ENCODE measurements at places on chromosomes 5 and 9.

DNA sequence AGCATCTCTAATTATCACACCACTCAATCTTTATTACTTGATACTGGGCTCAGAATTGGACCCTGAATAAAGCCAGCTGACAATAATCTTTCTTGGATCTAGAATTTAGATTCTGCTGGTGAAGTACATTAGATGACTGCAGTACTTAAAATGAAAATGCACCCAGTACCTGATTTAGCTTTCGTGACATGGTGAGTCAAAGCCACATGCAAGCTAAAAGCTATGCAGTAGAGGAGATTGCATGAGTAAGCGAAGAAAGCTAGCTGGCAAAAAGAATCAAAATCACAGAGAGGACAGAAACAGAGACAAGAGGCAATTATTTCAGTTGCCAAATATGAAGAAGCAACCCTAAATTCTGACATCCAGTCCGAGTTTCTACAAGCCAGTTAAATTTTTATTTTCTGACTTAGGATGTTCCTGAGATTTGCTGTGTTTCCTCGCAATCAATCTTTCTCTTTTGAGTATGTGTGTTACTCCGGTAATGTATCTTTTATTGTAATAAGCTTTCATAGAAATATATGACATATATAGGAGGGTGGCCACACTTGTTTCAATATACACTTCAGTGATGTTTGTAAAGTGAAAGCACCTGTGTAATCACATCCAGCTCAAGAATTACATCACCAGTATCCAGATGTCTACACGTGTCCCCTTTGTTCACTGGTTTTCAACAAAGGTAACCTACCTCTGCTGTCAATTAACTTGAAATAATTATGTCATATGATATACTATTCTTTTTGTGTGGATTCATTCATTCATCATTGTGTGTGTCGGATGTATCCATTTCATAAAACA, 101.7 kb downstream of the CDH18 start:
- no peaks in the 10 kb centered on the region for H3K36me3 ChIP-seq
- H3K4me3 ChIP-seq, result no peak overlapping the region
- no peaks in the 10 kb centered on the region for H3K4me1 ChIP-seq
- no peaks in the 10 kb centered on the region for H3K27me3 ChIP-seq

DNA sequence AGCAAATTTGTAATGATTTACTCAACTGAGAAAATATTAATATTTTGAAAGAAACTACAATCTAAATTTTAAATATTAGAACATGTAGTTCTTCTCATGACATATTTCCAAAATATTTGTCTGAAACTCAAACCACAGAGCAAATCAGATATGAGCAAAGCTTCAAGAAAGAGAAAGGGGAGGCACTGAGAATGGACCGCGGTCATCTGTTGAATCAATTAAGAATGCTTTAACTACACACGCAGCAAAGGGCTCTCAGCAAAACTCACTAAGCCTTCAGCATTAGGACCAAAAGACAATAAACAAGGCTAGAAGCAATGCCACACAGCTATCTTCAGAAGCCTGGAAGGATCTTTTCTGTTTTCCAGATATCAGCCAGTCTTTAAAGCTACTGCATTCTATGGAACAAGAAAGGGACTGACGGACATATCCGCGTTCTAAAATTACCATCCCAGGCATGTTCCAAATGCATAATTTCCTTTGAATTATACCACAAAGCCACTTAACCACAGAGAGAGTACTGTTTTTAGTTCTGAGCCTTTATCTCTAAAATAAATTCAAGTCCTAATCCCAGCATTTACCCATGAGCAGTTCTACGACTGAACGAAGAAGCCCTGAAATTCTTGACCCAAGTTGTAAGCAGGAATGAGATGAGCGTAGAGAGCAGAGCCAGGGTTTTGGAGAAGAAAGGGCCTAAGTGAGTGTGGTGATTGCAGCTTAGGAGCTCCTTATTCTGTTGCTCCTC, 513.5 kb downstream of the AGTPBP1 start:
- no peaks in the 10 kb centered on the region for H3K36me3 ChIP-seq
- peaks cover 16% of the 10 kb centered on the region for H3K4me1 ChIP-seq
- no peak overlapping the region for H3K27ac ChIP-seq
- H3K27me3 ChIP-seq, result no peaks in the 10 kb centered on the region
- H3K4me3 ChIP-seq, result no peak overlapping the region
- no peak for DNase-seq

DNA sequence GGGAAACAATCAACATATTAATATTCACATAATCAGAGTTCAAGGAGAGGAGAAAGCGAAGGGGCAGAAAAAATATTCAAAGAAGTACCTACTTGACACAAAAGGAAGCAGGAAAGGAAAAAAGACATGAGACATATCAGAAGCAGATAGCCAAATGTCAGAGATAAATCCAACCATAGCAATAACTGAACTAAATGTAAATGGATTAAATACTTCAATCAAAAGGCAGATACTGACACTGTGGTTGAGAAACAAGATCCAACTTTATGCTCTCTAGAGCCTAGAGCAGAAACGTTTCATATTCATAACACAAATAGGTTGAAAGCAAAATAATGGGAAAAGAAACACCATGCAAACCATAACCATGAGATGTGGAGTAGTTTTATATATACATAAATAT, 9.0 kb downstream of the MRPS2 start:
- H3K4me1 ChIP-seq, result no peaks in the 10 kb centered on the region
- DNase-seq, result no peak
- no peaks in the 10 kb centered on the region for H3K27me3 ChIP-seq
- H3K4me3 ChIP-seq, result no peak overlapping the region

- H3K4me1 ChIP-seq, result no peaks in the 10 kb centered on the region
- DNase-seq, result no peak
- H3K27me3 ChIP-seq, result no peaks in the 10 kb centered on the region
- no peaks in the 10 kb centered on the region for H3K36me3 ChIP-seq
These were observed 69.4 kb upstream of the NFIB start for GRCh38 chr9:14383294-14383693.

DNA sequence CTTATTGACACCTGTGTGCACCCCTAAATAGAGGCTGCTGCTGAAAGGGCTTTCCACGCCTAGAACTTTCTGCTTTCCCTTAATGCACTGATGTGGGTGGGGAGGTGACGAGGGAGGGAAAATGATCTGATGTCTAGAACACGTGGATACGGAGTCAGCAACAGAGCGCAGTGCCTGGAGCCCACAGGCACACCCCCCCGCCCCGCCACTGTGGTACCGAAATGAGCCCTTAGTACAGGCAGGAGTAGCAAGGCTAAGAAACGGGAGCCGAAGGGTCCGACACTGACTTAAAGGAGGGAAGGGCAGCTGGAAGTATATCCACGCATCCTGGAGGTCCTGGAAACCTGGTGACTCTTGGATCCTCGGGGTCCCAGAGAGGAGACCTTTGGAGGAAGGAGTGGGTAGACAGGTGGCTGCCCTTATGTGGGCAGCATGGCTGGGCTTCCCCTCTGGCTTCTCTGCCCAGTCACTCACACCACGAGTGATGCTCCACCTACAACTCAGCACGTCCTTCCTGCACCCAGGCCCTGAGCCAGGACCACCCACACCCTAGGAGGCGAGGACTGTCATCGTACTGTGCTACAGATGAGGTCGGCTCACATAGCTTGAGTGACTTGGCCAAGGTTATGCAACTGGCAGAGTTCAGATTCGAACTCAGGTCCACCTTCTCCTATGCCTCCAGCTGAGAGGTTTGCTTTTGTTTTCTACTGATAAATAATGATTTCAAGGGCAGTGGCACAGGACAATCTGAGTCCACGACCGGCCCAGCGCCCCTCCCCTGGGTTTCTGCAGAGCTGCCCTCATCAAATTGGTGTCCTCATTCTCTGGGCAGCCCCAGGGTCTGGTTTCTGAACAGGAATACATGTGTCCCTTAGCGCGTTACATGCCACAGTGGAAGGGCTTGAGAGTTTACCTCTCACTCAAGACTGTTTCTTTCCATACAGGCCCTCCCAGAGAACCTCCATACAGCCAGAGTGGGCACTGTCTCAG, 4.7 kb upstream of the VAV2 start:
- no peak for DNase-seq
- no peak overlapping the region for H3K4me3 ChIP-seq
- H3K36me3 ChIP-seq, result no peaks in the 10 kb centered on the region
